Fibroblast of pulmonary artery (primary cell): ENCODE measurements at places on chromosomes 6 and 20.

DNA sequence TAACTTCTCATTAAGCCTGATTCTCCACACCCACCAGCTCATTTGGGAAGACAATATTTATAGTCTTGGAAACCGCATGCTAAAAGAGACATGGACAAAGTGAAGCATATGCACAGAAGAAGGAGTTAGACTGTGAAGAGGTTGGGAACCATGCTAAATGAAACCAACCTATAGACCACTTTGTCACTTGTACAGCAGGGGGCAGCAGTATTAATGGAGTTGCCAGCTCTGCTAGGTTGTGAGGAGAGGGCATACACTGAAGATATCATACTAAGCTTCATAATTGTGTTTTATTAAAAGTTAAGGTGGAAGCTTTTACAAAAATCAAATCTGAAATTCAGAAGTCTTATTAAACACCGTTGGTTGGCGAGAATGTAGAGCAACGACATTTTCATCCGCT, 38.3 kb upstream of the HMGCLL1 start:
- peak; percentile 69 for DNase-seq

GRCh38 chr6:44554861-44555260, 167.4 kb downstream of the CDC5L start:
- DNase-seq = no peak

DNA sequence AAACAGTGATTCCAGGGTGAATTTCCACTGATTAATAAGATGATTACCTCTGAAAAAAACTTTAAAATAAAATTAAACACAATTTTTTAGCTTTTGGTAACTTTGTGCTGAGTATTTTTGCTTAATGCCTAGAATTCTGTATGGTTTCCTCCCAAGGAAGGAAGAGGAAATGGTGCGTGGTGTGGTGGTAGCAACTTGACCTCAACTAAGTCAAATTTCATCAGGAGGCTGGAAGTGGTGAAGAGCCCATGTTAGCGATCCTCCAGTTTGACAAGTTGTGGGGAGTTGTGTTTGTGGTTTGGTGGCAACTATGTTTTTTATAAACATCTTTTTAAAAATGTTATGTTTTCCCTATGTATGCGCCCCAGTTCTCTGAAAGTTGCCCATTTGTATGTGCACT, 5.0 kb upstream of the RTF2 start:
- no peak for DNase-seq

- DNase-seq = no peak
Observed at GRCh38 chr6:161261325-161261724, 12.5 kb downstream of the AGPAT4 start.

DNA sequence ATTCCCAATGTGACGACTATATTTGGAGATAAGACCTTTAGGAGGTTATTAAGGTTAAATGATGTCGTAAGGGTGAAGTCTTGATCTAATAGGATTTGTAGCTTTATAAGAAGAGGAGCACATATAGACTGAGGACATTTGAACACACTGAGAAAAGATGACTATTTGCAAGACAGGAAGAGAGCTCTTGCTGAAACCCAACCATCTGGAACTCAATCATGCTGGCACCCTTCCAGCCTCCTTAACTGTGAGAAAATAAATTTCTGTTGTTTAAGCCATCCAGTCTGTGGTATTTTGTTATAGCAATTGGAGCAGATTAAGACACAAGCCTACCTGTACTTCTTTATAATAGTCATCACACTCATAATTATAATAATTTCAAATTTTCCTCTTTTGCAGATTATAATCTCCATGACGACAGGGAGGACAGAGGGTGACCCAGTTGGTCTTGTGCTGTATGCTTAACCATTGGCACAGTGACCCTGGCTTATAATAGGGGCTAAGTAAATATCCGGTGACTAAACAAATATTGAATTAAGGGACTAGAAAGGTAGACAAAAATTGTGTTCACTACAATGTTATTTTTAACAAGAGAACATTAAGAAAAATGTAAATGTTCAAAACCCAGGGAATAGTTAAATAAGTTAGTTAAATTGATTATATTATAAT, 206.4 kb upstream of the HDDC2 start:
- peak; percentile 76 for DNase-seq

- no peak for DNase-seq
Observed at GRCh38 chr6:52243282-52243893, 912 bp downstream of the IL17F start.

DNA sequence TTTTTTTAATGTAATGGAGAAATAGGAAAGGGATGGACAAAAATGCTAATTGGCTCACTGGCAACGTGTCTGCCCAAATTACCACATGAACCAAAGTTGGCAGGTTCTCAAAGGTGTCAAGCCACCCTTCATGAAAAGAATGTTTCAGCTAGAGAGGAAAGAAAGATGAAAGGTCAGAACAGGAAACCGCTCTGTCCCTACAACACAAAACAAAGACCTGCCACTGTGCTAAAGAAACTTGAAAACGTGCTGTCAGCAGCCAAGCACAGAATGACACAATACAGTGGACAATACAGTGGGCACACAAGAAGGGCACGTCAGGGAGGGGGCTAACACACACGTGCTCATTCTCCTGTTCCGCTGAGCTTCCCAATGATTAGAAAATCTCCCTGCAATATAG, 4.9 kb downstream of the PREP start:
- DNase-seq = no peak

DNA sequence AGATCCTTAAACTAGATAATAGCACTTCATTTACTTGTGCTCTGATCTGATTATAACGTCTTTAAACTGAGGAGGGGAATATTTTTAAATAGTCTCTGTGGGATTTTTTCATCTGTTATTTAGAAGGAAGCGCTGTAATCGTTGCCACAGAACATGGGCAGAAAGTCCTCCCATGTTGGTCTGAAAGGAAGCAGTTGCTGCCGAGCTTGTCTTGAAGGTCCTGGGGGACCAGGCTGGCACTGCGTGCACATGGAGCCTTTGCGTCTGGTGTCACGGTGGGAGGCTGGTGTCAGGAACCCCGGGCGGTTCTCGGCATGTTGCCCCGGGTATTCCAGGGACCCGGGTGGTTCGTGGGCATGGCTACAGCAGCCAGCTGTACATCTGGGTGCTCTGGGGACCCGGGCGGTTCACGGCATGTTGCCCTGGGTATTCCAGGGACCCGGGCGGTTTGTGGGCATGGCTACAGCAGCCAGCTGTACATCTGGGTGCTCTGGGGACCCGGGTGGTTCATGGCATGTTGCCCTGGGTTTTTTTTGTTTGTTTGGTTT, 11.5 kb downstream of the TPD52L2 start:
- DNase-seq = no peak

DNA sequence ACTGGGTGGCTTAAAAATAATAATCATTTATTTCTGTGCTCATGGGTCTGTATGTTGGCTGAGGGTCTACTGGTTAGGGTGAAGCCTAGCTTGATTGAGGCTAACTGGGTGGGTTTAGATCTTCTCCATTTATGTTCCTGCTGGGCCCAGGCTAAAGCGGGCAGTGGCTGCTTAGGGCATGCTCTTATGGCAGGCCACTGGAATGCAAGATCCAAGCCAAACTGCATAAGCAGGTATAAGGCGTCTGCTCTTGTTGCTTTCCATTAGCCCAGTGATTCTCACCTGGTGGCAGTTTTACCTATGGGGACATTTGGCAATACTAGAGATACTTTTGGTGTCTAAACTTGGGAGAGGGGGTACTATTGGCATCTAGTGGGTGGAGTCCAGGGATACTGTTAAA, 44.5 kb downstream of the QKI start:
- no peak for DNase-seq

GRCh38 chr6:72758901-72759300, 137.0 kb downstream of the KCNQ5 start:
- DNase-seq = no peak

DNA sequence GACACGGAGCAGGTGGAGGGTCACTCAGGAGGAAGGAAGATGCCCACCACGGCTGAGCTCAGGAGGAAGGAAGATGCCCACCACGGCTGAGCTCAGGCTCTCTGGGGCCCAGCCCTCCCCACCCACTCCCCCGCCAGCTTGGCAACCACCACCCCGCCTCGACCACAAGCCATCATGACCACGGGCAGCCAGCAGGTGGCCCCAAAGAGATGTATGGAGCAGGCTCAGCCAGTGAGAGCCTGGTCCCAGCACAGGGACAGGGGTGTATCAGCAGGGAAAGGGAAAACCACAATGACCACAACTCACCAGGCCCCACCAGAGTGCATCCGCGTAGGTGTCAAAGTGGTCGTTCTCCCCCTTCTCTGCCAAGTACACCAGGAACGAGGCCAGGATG, 30.4 kb downstream of the KCNQ2 start:
- DNase-seq = peak; percentile 33

GRCh38 chr6:88813045-88813444, 150.4 kb downstream of the RNGTT start:
- no peak for DNase-seq
